ENCODE measurements at places on chromosomes 11 and 22.

DNA sequence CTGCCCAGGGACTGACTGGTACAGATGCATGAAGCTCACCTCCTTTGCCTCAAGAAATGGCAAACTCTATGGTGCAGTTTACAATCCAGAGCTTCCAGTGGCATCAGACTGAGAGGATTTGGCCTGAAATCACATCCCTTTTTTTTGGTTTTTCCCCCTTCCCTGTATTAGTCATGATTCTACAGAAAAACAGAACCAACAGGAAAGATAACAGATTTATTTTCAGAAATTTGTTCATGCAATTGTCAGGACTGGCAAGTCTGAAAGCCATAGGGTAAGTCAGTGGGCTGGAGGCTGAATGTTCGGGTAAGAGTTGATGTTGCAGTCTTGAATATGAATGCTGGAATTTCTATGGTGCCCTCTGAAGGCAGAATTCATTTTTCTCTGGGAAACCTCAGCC lies 12.0 kb upstream of the ZDHHC13 start:
- DNase-seq, result no peak

- DNase-seq, result no peak
Measured at GRCh38 chr22:28448625-28449024, 231.0 kb downstream of the TTC28 start.

DNA sequence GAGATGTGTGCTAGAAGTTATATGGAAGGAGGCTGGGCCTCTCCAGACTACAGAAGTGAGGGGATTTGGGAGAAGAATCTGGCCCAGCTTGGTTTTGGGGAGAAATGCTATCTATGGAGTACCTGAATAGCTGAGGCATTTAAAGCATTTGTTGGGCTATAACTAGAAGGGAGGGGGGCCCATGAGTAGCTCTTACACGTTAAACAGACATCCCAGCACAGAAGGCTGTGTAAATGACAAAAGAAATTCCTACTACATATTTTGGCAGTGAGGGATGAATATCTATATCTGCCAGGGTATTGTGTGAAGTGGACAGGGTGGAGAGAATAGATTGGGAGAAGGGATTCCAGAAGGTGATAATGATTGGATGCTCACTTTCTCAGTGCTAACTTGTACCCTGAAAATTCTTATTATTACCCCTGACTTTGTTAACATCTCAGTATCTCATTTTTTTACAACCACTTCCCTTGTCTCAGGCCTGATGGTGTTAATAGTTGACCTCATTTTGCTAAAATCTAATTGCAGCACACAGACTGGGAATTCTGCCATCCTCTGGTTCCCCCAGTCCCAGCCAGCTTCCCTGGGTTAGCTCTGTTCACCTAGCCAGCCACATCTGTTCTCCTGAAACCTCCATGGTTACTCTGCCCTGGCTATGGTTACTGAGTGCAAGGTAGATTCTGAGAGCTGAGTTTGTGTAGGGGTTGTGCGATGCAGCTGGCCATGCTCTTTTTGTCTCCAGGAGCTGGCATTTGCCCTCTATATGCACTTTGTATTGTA lies 28.8 kb upstream of the RRM1 start:
- no peak for DNase-seq

- DNase-seq, result no peak
Measured at GRCh38 chr22:44211946-44212930, 31.5 kb downstream of the PARVG start.

- DNase-seq, result no peak
Measured at GRCh38 chr22:35204807-35205775, 52.2 kb upstream of the HMGXB4 start.

DNA sequence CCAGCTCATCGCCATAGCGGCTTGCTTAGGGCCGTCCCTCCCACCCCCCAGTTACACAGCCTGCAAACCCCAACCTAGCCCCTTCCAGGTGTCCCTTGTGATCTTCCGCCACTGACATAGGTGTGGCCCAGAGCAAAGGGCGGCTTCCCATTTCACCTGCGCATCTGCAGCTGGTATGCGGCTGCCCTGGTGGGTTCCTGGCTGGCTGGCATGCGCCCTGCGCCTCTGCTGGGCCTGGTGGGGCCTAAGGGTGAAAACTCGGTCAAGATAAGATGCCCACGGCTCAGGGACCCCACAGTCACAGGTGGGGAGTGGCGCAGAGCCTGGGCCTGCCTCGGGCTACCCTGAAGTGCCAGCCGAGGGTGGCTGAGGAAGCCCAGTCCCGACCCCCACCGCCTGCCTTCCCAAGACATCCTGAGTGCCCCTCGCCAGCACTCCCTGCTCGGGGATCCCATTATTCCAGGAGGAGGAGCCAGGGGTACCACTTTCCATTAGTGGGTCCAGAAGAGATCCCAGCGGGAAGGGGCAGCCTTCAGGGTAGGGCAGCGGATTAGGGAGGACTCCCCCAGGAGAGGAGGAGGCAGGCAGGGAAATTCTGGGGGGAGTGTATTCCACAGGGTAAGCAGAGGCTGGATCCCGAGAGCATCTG lies 36.9 kb upstream of the KCNQ1OT1 start:
- DNase-seq, result no peak

GRCh38 chr11:74288161-74288560 lies 23.3 kb downstream of the P4HA3 start:
- no peak for DNase-seq

GRCh38 chr22:17093081-17093480 lies 8.3 kb downstream of the IL17RA start:
- DNase-seq, result no peak

All from naive B cell (primary cell).